AG20443 (cell line): ENCODE measurements at places on chromosomes 12 and 14.
A peak's percentile ranks its signal among the peaks of the same experiment; 100 is the strongest.

DNA sequence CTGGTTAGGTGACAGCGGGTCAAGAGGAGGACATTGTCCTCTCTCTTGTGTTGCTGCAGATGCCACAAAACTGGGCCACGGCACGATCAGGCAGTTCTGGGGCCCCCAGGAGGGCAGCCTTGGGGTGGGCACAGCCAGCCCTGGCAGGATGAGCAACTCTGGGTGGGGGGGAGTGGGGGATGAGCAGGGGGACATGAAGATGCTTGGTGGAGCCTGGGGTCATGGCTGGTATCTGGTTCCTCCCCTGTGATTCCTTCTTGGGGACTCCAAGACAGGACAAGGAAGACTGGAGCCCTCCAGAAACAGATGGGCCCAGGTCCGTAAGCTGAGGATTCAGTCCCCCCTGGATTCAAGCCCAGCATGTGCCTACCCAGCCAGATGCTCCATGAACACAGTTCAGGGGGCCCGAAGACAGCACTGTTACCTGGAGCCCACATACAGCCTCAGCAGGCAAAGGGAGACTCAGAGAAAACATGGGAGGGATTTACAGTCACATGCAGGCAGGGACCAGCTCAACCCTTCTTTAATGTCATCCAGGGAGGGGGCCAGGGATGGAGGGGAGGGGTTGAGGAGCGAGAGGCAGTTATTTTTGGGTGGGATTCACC is 10.4 kb downstream of the SERPINA1 start:
- no peak for DNase-seq

DNA sequence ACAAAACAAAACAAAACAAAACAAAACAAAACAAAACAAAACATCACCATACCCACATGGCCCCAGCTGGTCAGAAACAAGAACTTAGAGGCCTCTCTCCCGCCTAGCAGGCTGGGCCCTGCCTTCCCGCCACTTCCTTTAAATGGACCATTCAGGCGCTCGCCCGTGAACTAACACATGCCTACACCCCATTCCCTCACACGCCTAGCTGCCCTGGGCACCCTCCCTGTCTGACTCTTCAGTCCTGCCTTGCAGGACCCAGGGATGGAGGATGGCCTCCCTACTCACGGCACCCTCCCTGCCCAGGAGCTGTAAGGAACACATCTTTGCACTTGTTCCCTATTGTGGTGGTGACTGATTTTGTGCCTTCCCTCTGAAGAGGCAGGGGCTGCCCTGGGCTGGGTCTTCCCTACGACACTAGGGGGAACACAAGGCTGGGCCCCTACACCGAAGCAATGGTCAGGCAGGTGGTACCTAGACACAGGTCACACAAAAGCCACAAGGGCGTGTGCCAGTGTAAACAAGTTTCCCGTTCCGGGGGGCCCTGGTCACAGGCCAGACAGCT is 21.5 kb downstream of the P2RX2 start:
- no peak for DNase-seq

GRCh38 chr12:646442-647384 is 16.5 kb downstream of the NINJ2 start:
- DNase-seq = peak; percentile 53

DNA sequence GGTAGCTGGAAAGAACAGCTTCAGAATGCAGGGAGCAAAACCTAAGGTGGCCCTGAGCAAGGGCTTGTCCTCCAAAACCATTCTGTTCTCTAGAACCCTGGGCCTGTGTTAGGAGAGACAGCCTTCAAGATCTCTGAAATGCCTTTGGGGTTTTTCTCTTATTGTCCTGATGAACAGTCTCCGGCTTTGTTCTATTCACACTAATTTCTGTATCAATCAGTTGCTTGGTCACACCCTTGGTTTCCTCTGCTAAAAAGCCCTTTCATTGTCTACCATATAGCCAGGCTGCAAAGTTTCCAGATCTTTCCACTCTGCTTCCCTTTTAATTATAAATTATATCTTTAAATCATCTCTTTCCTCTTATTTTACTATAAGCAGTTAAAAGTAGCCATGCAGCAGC is 219.9 kb upstream of the ARID2 start:
- DNase-seq = no peak

DNA sequence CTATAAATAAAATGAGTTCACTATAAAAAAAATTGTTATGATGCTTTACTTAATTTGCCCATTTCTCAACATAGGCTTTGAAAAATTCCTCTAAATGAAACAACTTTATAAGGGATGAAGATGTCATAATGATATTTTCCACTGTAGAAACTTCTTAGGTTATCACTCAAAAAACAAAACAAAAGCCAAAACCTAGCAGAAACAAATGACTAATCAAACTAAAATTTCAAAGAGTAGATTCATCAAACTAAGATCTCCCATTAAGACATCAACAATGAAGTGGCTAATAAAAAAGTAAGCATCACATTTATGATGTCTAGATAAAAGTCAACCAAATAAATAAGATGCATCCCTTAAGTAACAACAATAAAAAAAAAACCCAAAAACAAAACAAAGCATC is 36.9 kb upstream of the TTC7B start:
- no peak for DNase-seq

- no peak for DNase-seq
Observed at GRCh38 chr12:116650585-116651087, 87.2 kb downstream of the SPRING1 start.

- peak; percentile 72 for DNase-seq
Observed at GRCh38 chr14:20857630-20858261, 33.4 kb upstream of the RNASE3 start.

GRCh38 chr12:90940872-90941499 is 14.0 kb downstream of the CCER1 start:
- DNase-seq = peak; percentile 40

- no peak for DNase-seq
Observed at GRCh38 chr12:70664465-70664881, 27.2 kb upstream of the PTPRB start.

GRCh38 chr14:61470261-61470960 is 149.0 kb downstream of the PRKCH start:
- peak; percentile 51 for DNase-seq

DNA sequence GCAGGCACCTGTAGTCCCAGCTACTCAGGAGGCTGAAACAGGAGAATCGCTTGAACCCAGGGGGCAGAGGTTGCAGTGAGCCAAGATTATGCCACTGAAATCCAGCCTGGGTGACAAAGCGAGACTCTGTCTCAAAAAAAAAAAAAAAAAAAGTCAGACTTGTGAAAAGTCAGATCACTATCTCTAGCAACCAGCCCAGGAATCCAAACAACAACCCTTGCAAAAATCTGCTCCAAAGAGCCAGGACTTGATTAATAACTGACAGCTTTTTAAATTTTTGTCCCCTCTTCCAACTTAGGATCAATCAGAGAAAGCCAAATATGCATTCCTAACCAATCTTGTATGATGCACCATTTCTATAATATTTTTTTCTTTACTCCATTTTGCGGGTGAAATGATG is 7.7 kb upstream of the NFATC4 start:
- no peak for DNase-seq

DNA sequence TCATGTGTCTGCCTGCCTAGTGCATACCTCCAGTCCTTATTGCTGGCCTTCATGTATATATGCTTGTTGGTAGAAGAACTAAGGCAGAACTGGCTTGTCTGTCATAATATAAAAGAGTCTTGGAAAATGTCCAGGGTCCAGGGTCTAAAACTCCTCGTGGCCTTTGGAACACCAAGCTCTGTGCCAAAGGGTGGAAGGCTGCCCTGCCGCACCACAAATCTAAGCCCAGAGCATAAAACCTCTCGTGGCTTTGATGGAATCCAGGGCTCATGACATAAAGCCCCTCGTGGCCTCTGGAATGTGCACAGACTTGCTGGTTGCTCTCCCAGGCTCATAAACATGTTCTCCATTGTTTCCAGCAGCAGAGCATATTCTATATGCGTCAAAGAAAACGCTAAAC is 107.9 kb downstream of the BBS10 start:
- no peak for DNase-seq

DNA sequence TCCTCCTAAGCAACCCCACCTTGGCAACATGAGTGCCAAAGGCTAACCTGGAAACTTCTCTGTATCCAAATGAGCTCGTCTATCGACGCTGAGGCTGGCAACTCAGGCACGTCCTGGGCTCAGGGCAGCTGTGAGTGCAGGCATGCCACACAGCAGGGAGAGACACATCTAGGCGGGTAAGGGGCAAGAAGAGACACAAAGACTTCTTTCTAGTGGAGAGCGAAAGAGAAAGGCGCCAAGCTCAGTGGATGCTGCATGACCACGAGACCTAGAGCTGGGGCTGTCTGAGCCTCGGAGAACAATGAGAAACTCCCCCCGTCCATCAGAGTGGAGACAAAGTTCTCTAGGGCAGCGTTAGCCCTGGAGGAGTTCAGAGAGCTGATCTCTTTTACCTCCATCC is 170.4 kb downstream of the CALM1 start:
- no peak for DNase-seq

DNA sequence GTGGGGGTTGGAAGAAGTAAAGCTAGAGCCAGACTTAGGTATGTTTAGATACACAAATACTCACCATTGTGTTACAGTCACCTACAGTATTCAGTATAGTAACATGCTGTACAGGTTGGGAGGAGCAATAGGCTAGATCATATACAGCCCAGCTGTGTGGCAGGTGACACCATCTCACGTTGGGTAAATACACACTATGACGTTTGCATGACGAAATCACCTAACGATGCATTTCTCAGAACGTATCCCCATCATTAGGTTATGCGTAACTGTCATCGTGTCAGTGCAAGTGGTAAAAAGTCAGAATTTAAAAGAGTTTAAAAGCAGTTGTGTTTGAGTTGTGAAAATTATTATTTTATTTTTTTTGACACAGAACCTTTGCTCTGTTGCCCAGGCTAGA is 167.1 kb downstream of the APAF1 start:
- DNase-seq = no peak

DNA sequence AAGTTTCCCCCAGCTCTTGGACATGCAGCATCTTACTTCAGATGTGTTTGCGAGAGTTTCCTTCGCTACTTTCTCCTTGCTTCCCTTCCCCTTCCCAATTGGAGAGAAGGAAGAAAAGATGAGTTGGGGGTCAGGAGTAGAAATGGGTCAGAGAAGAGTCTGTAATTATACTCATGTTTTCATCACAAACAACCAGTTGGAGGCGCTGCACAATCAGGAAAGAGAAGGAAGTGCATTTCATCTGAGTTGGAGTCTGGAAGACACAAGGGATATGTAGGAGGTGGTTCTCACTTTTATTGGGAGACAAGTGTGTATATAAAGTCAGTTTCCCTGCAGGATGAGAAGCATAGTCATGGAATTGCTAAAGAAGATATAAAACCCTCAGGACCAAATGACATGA is 31.3 kb upstream of the VSX2 start:
- no peak for DNase-seq

DNA sequence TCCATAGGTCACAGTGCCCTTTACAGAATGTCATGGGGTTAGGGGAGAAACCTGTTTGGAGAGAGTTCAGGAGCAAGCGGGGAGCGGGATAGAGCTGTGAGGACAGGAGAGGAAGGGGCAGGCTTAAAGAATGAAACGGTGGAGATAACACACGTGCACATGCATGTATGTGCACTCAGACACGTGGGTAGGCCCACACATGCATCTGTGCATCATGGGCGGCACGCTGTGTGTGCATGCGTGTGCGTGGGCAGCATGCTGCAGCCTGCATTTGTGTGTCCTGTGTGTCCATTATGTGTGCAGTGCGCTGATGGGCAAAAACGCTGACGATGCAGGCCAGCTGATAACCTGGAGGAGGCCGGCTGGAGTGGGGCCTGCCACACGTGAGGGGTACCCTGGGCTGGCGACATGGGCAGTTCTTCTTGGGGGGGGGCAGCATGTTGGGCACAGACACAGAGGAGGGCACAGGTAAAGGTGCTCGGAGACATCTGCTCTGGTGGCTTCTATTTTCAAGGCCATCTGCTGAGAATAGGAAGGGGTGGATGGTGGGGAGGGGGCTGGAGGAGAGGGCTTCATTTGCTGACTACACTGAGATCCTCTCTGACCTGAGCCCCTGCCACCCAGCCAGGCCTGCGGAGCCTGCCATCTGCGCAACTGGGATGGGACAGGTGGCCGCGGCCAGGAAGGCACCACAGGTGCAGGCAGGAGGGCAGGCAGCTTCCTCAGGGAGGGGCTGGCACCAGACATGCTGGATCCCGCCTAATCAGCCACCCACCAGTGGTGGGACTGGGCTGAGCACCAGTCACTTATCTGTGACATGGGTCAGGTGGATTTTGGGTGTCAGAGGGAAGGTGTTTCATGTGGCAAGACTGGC is 4.6 kb upstream of the ANKRD9 start:
- no peak for DNase-seq

DNA sequence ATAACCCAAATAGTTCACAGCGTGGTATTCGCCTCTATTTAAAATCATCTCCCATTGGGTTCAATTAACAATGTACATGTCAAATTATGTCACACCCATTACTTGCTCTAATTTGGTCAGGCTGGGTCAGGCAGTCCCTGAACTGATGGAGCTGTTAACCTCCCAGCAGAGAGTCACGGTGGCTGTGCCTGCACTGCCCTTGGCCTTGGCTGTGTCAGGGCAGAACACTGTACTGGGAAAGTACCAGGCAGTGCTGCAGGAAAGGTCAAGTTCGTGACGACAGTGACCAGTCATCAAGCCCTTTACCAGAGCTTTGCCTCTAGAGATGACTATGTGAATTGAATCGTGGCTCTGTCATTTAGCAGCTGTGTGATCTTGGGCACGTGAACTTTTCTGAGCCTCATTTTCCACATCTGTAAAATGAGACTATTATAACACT is 100.0 kb downstream of the ARF6 start:
- peak; percentile 67 for DNase-seq
